EH (cell line): ENCODE measurements at places on chromosomes 3 and 15.

GRCh38 chr15:31561156-31561555 lies 234.5 kb downstream of the KLF13 start:
- DNase-seq: no peak

DNA sequence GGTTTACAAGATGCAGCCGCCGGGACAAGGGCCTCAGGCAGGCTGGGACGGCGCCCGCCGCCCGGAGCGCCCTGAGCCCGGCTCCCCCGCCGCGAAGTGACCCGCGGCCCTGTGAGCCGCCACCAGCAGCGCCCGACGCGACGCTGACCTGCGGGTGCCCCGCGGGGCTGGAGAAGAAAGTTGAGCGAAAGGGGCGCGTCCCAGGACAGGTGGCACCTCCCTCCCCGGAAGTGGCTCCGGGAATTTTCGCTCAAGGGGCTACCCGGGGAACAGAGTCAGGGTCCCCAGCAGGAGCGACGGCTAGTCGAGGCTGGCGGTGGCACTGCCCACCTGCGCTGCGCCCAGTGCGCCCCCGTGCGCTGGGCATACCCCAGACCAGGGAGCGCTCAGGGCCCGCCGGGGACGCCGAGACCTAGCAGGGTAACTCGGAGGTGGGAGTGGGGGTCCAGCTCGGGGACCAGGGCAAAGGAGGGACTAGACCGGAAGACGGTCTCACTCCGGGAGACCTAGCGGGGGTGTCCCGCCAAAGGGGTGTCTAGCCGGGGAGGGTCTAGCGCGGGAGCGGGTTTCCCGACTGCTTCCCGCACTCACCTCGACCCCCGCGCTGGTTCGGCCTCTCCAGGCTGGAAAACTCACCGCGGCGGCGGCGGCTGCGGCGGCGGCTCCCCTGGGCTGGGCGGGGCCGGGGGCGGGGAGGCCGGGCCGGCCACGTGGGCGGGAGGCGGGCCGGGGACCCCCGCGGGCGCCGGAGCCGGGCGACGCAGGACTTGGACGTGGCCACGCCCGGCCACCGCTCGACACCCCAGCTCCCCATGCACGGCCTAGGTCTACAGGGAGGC lies 18.4 kb downstream of the SPATA12 start:
- peak; percentile 4 for DNase-seq

- DNase-seq: no peak
Observed at GRCh38 chr3:58026598-58026997, 18.4 kb downstream of the FLNB start.

DNA sequence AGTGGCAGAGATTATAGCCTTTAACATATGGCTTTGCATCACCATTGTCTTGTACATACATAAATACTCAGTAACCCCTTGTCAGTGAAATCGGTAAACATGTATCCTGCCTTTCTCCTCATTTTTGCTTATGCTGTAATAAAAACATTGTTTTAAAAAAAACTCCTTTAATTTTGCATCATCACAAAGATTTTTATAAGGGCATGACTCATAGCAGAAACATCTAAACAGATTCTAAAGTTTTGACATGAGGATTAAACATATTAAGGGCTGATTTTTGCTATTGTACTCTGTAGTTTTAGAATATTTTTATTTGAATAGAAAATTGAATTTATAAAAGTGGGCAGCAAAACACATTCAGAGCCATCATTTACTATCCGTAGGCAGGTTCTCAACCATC lies 275.9 kb downstream of the ZIC4 start:
- peak; percentile 72 for DNase-seq

DNA sequence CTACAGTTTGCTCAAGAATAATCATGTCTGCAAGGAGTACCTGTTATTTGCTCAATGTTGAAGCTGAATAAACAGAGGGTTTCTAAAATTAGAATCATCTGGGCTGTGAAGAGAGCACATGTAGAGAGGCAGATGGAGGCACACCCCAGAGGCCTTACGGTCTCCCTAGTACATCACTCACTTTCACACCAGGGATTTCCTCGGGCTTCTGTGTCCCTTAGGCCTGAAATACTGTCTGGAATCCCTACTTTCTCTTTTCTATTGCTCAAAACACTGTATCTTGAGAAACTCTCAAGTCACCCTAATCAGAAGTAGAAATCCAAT lies 473.7 kb upstream of the ROBO2 start:
- no peak for DNase-seq

- DNase-seq: no peak
Observed at GRCh38 chr15:78374436-78375393, 34.6 kb downstream of the CRABP1 start.

DNA sequence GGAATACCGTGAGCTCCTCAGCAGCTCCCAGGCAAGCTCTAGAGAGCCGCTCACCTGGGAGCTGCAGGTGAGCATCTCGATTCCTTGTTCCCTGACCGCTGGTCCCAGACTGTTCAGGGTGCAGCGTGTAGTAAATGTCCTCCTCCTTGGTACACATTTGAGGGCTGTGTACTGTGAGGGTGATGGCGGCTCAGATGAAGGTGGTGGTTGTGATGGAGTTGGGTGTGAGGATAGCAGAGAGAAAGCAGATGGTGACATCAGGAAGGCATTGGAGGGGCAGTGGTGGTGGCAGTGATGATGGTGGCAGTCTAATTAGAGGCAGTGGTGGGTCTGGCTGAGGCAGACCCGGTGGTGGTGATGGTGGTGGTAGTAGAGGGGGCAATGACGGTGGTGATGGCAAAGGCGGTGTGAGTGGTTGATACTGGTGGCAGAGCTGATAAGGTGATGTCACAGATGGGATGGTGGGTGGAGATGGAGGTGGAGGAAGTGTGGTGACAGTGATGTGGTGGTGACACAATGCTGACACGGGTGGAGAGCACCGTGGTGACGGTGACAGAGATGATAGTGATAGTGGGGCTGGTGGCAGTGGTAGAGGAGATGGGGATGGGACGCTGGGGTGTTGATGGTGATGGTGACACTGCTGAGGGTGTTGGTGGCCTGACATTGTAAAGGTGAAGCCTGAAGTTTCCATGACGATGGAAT lies at the start of gene DNAJB8:
Gene DNAJB8, minus strand, starts transcription at position 51 of the 702 bp plus-strand sequence. CDS start 3,645 bp downstream, outside the sequence.
- no peak for DNase-seq

DNA sequence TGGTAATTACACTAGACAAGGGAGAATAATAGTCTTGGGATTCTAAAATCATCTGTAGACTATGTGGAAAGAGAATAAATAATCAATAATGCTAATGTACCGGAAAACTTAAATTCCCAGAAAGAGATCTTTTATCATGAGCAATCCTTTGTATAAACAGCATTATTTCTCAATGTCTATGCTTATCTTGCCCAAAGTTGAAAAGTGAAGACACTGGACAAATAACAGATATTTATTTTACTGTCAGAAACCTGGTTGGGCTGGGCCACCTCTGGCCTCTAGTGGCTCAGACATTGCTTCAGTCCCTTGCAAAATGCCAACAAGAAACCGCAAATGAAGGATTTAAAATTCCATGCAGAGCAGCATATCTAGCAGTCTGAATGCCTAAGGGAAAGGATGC lies 409.9 kb downstream of the FHIT start:
- DNase-seq: peak; percentile 4

- DNase-seq: no peak
Observed at GRCh38 chr15:89391685-89392257, 57.1 kb upstream of the POLG start.

GRCh38 chr3:173109143-173109542 lies 31.9 kb downstream of the SPATA16 start:
- DNase-seq: no peak

DNA sequence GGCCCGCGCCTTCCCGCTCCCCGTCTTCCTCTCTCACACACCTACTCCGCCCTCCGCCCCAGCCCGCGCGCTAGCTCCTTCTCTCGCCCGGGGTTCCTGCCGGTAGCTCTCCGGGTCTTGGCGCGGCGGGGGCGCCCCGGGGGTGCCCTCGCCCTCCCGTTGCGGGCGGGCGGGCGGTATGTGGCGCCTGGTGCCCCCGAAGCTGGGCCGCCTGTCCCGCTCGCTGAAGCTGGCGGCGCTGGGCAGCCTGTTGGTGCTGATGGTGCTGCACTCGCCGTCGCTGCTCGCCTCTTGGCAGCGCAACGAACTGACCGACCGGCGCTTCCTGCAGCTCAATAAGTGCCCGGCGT lies 507 bp downstream of the DIPK2A start:
- DNase-seq: no peak

DNA sequence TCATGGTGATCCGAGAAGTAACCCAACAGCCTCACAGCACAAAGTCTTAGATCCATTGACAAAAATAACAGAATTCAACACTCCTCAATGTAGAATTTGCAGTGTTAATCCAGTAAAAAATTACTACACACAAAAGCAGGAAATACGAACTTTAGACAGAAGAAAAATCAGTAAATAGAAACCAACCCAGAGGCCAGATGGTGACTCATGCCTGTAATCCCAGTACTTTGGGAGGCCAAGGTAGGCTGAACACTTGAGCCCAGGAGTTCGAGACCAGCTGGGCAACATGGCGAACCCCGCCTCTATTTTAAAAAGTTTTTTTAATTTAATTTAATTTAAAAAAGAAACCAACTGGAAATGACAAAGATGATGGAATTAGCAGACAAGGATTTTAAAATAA lies 36.1 kb downstream of the SELENOT start:
- DNase-seq: peak; percentile 21

DNA sequence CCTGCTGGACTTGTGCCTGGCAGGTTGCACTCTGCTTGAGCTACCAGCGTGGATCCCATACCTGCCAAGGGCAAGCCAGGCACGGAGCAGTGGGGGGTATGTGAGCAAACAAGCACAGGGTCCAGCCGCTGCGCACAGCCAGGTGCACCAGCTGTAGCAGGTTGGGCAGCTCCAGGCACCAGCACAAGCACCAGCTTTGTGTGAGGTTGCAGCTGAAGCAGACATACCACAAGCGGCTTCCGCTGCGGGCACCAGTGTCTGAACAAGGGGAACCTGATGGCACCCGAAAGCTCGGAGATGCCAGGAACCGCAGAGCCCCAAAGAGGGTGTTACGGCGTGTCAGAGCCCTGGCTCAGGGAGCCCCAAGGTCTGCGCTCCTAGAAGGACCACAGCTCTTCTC lies 472.7 kb upstream of the ARL6 start:
- no peak for DNase-seq

- no peak for DNase-seq
Observed at GRCh38 chr3:150681057-150681456, 22.7 kb downstream of the ERICH6 start.

DNA sequence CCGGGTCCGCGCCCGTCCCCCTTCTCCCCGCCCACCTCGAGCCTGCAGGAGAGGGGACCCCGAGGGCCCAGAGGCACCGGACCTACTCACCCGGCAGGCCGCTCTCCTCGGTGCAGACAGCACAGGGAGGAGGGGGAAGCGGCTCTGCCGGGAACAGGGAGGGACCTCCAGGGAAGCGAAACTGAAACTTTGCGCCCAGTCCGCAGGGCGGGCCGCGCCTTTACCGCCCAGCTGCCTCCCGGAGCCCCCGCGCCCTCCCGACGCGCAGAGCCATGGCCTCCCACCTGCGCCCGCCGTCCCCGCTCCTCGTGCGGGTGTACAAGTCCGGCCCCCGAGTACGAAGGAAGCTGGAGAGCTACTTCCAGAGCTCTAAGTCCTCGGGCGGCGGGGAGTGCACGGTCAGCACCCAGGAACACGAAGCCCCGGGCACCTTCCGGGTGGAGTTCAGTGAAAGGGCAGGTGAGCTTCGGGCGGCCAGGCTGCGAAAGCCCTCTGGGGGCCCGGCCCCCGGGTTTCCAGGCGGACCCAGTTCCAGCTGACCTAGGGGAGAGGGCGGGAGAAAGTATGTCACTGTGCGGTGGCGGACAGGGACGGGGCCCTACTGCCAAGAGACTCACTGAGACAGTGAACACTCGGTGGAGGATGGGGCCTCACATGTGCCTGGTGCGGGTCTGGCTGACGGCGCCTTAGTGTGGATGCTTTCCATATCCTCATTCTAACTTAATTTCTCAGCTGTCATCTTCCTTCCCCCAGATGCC lies at the start of the genes DTX3L and PARP9:
Gene DTX3L, plus strand, starts transcription at position 184 of the 758 bp plus-strand sequence. Its CDS starts 89 bp downstream, at position 273.
Gene PARP9, minus strand, starts transcription at position 146 of the 758 bp plus-strand sequence. CDS start 4,680 bp downstream, outside the sequence.
- DNase-seq: peak; percentile 87

DNA sequence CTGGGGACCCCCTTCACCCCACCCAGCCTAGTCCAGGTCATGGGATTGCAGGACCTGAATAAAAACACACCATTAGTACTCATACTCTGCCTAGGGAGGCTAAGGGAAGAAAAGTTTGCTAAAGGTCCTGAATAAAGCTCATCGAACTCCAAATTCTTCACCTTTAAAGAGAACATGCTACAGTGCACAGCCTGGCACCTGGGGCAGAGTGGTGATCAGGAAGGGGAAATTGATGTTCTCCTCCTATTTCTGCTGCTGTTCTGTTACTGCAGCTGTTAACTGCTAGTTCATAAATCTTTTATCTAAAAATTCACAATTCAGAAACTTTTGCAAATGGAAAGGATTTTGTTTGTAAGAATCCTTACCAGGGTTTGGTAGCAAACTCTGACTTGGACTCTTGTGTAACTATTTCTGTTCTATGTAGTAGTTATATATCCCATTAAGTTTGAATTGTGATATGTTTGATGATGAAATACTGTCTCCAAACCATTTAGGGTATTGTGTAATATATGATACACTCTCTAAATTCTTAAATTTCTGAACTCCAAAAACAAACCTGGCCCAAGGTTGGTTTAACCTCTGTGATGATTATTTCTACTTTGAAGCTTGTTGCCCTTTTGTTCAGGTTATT lies 27.9 kb downstream of the MCTP2 start:
- DNase-seq: no peak

- DNase-seq: no peak
Observed at GRCh38 chr3:20078194-20078714, 38.0 kb downstream of the KAT2B start.

DNA sequence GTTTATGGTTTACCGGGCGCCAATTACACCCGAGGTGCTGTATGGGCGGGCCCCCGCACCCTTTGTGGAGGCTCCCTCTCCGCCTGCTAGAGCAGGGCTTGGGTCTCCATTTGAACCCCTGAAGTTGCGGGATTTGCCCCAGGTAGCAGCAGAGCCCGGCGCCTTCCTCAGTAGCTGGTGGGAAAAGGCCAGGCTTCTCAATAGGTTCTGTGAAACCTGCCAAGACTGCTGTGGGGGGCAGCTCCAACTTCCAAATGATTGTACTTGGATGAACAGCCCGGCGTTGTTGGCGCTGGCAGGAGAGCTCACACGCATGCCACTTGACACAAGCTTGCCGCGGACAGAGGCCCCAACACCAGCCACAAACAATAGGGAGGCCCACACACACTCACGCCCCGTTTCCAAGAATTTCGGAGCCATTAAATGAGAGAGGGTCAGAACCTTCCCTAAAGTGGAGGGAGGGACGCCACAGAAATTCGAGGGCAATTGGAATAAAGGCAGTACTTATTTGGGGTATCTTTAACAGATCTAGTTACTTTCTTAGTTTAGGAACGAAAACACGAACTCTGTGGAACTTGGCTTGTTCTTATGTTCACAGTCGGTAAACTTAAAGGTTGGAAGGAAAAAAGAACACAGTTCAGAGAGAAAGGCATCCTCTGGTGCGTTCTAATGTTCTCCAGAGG lies 1.4 kb downstream of the EPHB3 start:
- peak; percentile 39 for DNase-seq
